GM12878 (cell line): ENCODE measurements at places on chromosomes 4 and X.

GRCh38 chrX:130263016-130263415, 5.7 kb downstream of the ZNF280C start:
- no peak for DNase-seq

DNA sequence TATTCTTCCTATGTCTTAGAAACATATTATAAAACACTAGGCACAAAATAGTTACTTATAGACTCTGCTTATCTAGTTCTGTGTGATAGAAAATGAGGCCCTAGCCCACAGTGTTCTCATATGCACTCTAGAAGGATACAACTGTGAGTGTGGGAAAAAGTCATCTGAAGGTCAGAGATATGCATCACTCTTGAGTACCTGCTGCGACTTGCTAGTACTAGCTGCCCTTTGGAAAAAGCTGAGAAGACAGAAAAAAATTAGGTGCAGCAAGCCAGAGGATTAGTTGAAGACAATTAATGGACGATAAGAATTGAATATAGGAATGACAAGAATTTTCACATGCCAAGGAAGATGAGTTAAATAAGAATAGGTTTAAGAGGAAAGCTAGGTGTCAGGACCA, 61.3 kb downstream of the MTHFD2L start:
- no peak for DNase-seq

DNA sequence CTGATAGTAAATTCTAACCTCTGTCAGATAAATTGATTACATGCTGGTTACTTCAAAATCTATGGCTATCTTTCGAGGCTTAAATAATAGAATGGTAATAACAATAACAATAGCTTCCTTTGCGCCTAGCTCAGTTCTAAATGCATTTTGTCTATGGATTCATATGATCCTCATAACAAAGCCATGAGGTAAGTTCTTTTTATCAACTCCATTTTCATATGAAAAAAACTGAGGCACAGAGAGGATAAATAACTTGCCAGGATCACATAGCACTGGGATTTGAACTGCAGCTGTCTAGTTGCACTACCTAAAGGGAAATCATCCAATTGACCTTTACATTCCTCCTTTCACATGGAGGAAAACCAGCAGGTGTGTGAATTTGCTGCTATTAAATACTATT, 108.6 kb upstream of the ARX start:
- no peak for DNase-seq

GRCh38 chr4:48742412-48742811, 37.7 kb downstream of the FRYL start:
- no peak for DNase-seq

- no peak for DNase-seq
Observed at GRCh38 chr4:104593019-104593418, 98.3 kb upstream of the CXXC4 start.

GRCh38 chr4:53559021-53559620, 32.2 kb downstream of the LNX1 start:
- DNase-seq: no peak

DNA sequence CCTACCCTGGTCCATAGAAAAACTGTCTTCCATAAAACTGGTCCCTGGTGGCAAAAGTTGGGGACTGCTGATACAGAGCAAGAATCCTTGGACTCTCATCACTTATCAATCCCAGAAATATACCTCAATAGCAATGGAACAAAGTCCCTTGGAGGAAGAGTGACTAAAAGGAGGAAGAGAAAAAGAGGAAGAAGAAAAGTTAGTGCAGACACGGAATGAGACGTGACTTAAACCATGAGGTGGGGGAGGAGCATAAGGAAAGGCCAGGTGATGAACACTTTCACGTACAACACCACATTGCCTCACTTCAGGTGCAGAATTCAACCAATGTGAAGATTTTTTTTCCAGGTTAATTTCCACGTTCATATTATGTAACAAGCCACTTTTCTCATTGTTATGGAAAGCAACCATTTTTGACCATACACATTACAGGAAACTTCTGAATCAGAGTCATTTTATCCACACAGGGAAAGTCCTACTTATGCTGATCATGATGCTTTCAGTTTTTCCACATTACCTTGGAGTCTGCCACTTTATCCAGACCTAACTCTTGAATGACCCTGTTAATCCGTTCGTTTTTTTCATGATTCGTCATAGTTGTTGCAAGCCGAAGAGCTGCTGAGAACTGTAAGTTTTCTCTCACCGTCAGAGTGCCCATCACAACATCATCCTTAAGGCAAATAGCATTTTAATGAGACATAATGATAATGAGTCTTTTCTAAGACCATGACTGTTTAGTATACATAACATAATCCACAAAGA, 27.7 kb downstream of the ABCG2 start:
- no peak for DNase-seq

DNA sequence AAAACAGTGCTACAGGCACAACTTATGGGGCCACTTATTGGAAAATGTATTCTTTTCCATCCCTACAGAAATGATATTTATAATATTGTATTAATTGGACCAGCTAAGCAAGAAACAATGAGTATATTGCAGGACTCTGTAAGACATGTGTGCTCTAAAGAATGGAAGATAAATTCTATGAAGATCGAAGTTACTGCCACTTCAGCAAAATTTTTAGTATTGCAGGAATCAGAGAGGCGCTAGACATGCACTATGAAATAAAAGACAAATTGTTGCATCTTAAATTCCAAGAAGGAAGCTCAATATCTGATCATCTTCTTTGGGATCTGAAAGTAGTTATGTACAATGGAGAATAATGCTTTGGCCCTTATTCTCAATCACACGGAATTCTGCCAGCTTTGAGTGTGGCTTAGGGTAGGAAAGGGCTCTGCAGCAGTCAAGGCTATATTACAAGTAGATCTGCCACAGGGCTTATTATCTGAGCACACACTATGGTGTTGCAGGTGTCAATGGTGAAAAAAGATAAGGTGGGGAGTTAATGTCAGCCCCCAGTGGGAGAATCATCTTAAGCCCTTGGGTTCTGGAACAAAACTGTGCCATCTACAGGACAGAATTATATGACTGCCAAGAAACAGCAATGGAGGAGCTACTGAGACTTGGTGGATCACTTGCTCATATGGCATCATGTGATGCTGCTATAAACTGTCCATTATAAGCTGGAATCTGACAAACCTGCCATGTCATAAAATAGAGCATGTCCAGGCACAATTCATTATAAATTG, 334.0 kb upstream of the NDST3 start:
- DNase-seq: no peak

DNA sequence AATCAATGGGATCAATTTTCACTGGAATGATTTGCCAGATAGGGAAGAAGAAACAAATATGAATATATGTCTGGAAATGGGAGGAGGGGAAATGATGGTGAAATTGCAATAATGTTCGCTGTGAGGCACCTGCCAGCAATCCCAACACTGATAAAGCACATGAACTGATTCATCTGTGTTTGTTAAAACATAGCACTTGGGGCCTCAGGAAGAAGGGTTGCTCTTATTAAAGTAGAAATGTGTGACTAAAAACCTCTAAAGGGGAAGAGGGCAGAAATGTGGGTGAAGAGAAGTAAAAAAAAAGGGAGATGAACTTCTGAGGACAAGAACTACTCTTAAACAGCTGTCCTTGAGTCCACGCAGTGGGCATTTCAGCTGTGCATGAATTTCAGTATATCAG, 101.4 kb downstream of the C4orf51 start:
- no peak for DNase-seq

- no peak for DNase-seq
Observed at GRCh38 chrX:14641681-14642655, 112.6 kb downstream of the GLRA2 start.

DNA sequence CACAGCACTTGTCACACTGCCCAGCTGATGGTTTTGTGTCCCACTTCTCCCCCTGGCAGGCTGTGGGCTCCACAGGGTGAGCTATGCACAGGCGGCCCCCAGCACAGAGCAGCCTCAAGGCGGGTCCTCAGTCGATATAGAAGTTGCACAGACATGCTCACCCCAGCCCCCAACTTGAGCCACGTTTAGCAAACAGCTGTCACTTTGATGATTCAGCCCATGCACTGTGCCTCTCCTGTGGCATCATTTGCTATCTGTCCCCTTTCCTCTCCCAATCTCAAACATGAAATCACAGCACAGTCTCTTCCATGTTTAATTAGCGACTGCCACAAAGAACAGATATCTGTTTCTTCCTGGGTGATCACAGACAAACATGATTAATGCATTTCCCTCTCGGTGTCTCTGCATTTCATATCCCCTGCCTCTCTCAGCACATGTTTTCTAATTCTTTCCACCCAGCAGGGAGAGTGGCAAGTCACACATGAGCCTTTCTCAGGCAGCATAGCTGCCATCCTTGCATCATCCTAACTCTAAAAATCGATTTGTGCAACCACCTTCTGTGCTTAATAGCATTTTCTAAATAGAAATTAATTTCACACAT, 204.9 kb downstream of the EVC2 start:
- DNase-seq: no peak

DNA sequence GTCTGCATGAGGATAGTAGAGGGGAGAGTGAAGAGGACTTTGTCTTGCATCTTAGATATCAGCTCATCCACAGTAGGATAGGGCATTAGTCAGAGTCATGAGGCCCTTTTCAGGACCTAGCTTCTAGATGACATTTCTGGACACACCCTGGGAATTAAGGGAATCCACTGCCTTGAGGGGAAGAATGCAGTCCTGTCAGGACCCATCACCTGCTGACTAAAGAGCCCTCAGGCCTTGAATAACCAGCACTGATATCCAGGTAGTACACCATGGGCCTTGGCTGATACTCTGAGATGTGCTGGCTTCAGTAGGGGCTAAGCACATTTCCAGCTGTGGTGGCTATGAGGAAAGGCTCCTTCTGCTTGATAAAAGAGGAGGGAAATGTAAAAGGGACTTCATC, 134.4 kb downstream of the EDA2R start:
- no peak for DNase-seq

DNA sequence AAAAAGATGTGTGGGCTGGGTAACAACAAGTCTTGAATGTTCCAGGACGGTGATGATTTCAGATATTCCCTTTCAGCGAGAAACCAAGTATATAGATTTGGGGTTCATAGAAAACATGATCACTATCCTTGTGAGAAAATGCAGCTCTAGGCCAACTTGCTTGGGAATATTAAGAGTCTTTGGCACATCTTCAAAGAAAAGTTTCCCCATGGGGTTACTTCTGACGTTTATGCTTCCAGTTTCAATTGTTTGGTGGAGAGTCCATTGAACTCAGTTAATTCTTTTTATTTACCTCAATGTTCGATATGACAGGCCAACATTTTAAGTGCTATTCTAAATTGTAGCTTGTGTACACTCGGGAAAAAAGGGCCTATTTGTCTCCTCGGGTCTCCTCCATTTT, 126.7 kb downstream of the NHS start:
- no peak for DNase-seq

DNA sequence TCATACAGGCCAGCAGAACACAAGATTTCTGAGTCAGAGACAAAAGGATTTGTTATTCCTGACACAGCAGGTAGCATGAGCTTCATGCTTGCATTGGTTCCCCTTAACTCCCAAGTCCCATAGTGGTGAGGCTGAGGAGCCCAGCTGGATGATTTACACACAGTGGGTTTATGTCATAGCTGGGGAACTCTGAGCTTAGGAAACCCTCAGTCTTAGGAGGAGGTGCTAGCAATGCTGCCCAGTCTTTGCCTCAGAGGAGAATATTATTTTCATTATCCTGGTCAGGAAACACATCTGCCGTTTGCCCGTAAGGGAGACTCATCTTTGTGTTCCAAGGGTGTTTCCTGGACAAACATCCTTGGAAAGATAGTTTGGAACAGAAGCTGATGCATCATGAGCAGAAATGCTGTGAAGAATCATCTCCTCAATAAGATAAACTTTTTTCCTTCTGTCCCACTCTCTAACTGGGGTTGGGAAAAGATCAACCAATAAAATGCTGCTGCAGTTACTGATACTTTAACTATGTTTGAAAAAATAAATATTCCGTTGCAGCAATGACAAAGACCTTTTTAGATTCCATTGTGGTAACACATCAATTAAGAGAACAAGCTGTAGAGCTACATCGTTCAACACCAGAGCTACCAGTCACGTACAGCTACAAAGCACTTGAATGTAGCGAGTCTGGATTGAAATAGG, 146.8 kb downstream of the DCLK2 start:
- no peak for DNase-seq

DNA sequence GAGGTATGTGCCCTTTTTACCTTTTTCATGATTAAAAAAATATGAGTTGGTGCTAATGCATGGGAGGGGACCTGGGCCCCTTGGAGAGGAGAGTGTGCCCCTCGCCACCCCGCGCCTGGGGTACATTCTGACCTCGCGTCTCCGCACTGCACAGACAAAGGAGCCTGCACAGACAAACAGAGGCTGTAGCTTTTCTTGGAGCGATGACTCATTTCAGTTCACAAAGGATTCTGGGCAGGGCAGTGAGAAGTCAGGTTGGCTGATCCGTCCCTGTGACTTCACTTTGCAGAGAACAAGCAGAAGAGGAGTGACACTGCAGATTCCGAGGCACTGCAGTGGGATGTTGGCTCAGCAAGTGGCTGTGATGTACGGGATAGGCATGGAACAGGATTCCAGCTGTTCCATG, 82.9 kb downstream of the STOX2 start:
- no peak for DNase-seq

GRCh38 chr4:20678400-20678799, 21.9 kb upstream of the PACRGL start:
- no peak for DNase-seq

DNA sequence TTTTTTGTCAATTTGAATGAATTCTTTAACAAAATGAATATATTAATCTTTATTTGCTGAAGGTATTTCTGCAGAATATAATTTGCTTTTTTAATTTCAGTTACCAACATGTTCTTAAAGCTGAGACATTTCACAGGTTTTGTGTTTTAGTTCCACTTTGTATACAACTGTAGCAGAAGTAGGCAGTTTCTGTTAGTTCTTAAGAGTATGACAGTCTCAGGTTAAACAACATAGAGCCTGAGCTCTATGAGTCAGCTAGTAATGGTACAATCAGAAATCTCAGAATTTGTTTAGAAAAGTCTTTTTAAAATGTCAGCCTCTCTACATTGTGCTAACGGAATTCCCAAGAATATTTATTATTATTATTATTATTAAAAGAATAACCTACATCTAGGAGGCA, 50.4 kb downstream of the GSTCD start:
- DNase-seq: no peak

GRCh38 chr4:151407466-151408379, 1.3 kb upstream of the FHIP1A start:
- DNase-seq: peak; percentile 40

DNA sequence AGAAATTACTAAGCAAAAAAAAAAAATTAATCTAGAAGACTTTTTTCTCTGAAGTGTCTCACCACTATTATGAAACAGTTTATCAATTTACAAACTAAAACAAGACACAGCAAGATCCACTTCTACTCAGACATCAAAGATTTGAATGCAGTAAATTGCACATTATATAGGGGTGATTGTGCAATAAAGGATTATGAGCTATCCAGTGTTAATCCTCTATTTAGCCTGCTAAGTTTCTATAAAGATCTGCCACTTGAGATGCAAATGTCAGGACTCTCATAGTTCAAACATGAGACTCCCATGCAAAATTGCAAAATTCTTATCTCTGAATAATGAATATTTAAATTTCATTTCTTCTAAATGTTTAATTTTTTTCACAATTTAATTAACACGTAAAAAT, 2.2 kb downstream of the TECRL start:
- DNase-seq: no peak
